NCI-H2171 treated with DMSO at 0.1 percent for 48 hours (cell line): ENCODE measurements at places on chromosomes 6 and 20.

DNA sequence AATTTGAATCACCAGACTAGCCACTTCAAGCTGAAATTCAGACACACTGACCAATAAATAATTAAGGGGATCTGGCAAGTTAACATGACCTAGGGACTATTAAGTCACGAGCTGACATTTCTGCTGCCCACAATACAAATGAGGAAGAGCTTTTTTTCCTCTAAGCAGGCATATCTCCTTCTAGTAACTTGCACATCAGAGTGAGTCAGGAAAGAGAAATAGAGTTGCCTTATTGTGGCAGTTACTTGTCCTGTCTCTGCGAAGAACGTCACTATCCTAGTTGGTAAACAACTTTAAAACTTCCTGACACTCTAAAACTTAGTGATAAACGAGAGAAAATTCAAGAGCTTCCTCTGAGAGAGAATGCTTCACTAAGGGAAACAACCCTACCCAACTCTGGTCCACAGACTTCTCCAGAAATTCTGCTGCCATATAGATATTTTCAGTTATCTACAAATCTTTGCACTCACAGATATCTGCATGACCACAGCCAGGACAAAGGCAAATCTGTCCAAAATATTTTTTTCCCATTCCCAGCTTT, 4.2 kb downstream of the PLA2G7 start:
- DNase-seq = no peak

DNA sequence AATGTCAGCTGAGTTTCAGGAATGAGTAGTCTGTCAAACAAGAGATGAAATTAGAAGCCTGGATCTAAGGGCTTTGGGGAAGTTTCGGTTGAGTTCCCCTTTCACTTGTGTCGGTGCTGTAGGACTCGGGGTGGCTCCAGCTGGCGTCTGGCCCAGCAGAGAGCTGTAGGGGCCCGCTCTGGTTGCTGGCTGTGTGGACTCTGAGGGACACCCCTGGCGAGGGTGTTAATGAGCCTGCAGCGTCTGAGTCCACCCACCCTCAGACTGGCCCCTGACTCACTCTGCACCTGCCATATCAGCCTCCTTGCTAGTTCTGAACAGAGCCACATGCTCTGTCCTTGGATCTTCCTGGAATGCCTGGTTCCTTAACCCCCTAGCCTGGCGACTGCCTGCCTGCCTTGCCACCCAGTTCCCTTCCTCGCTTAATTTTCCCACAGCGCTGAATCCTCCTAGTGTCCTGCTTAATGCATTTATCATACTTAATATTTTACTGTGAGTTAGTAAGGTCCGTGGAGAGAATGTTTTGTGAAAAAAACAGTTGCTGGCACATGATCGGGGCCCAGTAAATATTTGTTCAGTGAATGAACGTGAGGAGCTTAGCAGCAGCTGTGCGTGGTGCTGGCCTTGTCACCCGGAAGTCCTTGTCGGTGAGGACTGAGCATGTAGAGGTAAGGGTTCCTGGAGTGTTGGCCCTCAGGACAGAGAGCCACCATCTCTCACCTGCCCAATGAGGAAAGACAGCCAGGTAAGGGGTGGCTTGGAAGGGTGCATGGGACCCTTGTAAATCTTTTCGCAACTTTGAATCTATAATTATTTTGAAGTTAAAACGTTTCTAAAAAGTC, 1.6 kb downstream of the DNAJC5 start:
- peak; percentile 42 for DNase-seq

- DNase-seq = no peak
Observed at GRCh38 chr6:112017169-112017568, 36.7 kb upstream of the CCN6 start.

- peak; percentile 24 for DNase-seq
Observed at GRCh38 chr6:4884646-4885340, 108.6 kb downstream of the CDYL start.

- no peak for DNase-seq
Observed at GRCh38 chr6:143559051-143559660, 47.6 kb upstream of the FUCA2 start.

DNA sequence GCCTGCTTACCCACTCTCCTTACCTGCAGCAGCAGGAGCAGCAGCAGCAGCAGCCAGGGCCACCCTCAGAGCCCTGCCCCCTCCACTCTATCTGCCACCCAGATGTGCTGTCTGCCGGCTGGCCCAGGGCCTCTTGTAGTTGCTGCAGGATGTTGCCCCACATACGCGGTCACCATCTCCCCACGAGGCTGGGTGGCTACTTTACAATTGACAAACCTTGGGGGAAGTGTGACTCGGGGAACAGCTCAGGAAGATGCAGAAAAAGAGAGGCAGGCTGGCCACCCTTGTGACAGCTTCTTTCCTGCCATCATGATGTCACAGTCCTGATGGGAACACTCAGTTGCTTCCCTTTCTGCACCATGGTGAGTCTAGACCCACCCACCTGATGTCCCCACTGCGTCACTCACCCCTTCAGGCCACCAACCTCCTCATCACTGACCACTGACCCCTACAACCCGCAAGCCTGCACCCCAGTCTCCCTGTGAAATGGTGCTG, 14.5 kb downstream of the TREM1 start:
- DNase-seq = no peak

DNA sequence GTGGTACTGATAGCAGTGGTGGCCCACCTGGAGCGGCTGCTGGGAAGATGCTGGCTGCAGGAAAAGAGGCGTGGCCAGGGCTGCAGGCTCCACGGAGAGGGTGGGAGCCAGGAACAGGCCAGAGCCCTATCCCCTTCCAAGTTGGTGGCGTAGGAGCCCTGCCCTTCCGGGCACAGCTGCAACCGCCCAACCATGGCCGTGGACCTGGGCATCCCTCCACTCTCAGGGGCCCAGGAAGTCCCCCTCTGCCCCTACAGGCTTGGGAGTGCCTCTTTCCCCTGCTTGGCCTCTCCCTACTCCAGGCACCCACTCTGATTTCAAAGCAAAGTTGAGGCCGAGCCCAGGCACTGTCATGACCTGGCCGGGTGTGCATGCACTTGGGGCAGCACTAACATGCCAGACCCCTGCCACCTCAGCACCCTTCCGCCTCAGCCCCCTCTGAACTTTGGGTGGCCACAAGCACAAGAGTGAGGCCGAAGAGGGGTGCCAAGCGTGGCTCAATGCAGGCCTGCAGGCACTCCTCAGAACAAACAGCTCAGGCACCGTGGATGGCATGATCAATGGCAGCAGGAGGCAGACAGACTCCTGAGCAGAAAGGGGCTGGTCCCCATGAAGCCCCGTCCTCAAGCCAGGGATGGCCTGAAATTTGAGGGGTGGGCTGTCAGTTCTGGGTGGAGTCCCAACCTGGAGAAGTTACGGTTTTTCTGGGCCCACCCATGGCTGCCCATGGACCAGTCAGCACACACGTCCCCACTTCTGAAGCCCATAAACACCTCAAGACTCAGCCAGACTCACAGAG, 200.3 kb upstream of the PRND start:
- DNase-seq = no peak

- DNase-seq = no peak
Observed at GRCh38 chr20:53678315-53678989, 84.8 kb upstream of the ZNF217 start.

- DNase-seq = no peak
Observed at GRCh38 chr20:32686530-32687179, 12.9 kb upstream of the C20orf203 start.

DNA sequence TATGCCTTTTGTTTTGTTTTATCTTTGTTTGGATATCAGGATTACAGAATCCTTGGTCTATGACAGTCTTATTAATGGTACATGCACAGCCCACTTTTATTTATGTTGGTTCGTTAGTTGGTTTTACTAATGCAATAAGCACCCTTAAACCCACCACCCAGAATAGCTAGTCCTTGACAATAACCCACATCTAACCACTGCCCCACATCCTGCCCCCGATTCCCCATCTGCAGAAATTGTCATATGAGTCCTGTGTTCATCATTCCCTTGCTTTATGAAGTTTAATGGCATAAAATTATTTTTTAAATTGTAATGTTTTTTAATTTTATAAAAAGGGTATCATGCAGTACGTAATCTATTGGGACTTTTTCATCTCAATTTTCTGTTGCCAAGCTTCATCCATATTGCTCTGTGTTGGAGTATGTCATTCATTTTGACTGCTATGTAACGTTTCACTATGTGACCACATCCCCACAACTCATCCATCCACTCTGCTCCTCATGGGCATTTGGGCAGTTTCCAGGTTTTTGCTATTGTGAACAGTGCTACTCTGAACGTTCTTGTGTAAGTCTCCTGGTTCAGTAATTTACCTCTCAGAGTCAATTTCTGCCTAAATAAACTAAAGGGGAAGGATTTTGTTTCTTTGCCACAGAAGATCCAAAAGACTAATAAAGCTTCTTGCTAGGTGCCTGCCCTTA, 150.4 kb downstream of the MRPL14 start:
- no peak for DNase-seq

DNA sequence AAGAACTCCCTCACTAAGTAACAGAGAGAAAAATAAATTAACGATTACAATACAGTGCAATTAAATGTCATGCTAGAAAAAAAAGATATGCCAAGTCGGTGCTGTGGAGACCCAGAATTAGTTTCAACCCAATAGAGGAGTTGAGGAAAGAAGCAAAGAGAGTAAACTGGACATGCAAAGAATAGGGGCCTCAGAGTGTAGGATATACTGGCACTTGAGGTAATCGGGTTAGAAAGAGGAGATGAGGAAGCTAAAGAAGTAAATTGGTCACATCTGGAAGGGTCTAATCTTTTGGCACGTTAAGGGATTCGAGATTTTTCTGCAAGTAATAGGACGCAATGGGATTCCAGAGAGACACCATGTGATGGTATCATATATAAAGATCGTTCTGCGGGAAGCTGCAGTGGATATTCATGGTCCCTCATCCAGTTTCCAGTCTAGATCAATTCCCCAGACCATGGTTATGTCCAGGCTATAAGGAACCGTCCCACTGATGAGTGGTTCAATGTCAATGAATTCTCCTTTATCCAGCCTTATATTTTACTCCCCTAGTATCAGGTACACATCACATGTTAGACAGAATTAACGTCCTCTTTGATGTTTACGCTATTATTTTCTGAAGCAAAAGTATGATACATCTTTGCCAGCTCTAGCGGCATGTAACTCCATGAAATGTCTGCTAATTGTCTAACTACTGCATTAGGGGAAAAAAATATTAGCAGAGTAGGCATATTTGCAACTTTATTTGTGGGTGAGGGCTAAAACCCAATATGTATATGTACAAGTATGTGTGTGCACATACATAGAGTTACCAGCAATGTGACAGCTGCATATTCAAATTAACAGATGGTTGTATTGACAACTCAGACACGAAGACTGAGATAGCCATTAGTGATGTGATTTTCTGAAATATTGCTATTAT, 1.1 kb upstream of the TBC1D32 start:
- DNase-seq = no peak

DNA sequence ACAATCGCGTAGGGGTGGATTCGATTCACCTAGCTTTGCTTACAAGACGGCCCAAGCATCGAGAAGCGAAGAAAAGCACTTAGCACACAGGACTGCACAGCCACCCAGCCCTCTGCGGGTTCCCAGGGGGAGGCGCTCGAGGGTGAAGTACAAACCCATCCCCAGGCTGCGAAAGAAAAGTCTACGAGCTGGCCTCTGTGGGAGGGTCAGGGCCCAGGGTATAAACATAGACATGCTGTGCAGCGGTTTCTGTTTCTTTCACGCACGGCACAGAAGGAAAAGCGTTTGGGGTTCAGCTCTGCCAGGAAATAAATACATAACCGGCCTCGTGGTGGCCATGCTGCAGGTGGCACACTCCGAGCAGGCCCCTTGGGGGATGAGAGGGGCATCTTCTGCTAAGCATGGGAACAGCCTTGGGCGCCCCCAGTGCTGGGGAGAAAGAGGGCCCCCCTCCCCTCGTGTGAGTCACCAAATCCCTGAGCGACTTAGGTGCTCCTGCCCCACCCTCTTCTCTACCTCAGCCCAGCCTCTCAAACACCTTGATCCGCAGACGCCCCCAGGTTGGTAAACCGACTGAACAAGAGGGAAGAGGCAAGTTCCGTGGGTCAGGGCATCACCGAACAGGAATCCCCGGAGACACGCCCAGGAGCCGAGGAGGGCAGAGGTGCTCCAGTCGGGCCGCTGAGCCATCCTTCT, 91.6 kb upstream of the RIPOR2 start:
- no peak for DNase-seq

DNA sequence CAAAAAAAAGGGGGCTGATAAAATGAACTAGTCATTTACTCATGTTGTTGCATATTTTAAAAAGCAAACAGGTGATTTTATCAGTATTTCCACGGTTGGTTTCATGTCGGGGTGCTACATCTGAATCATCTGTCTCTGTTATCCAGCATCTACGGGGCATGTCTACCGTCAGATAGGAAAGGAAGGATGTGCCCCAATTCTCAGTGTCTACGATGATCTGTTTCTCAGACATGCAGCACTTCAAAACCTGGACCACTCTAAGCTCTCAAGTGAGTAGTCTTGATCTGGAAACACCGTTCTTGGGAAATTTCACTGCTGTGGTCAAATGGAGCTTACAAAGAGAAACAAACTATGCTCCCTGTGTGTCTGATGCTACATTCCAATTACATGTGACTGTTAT, 240.3 kb upstream of the TAB2 start:
- no peak for DNase-seq

DNA sequence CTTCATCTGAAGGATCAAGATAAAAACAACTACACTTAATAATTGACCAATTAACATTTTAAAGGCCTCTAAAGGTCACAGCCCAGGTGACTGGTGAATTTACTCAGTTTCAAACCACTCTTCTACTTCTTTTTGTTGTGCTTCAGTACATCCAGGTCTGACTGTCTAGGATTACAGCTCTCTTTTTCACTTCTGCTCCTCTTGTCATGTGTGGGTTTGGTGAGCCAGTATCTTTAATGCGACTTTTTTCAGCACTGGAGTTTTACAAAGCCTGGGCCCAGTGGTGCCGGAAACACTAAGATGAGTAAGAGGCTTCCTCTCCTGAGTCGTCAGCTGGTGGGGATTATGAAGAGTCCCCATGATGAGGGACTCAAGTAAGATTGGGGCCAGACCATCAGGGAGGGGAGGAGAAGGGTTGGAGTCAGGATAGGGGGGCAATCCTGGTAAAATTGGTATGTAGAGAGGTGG, 27.0 kb downstream of the HECA start:
- no peak for DNase-seq

DNA sequence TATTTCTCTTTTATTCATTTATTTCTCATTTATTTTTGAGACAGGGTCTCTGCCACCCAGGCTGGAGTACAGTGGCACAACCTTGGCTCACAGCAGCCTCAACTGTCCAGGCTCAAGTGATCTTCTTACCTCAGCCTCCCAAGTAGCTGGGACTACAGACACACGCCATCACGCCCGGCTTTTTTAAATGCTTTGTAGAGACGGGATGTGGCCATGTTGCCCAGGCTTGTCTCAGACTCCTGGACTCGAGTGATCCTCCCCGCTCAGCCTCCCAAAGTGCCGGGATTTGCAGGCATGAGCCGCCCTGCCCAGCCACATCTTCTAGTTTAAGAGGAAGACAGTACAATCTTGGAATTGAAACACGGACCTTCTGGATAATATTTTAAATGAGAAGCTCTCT, 21.6 kb upstream of the FOXF2 start:
- DNase-seq = no peak
